ENCODE measurements at places on chromosomes 6 and 20.

- no peak for DNase-seq
Observed at GRCh38 chr20:20395903-20396568, 28.1 kb downstream of the INSM1 start.

DNA sequence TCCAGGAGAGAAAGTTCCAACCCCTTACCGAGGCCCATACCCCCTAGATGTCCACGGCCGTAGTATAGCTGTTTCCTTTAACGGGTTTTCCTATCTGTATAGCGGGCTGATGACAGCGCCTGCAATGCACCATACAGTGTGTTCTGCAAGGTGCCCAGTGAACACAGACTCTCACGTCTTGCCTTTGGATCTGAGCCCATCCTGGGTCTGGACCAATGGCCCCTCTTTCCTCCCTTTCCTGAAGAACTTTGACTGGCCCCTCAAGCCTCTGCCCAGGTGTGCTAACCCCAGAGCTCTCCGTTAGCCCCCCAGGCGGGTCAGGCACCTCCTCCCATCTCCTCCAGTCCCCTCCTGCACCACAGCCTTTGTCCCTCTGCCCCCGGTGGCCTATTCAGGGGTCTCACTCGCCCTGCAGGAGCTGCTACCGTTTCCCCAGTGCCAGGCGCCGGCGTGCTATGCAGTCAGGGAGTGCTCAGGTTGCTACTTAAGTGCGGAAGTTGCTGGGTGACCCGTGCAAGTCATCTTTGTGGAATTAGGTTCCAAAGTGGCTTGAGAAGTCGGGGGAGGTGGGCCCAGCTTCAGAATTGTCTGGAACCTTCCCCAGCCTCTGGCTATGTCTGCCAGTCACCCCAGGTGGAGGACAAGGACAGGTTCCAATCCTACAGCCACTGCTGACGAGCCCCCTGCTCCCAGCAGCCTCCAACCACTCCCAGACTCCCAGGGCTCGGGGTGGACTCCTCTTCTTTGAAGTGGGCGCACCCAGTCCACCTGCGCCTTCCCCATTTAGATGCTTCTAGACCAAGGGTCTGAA is 35.0 kb upstream of the ZBP1 start:
- DNase-seq: no peak

GRCh38 chr6:129696843-129697242 is 13.1 kb downstream of the ARHGAP18 start:
- no peak for DNase-seq

- DNase-seq: no peak
Observed at GRCh38 chr6:138442663-138443062, 38.6 kb downstream of the HEBP2 start.

DNA sequence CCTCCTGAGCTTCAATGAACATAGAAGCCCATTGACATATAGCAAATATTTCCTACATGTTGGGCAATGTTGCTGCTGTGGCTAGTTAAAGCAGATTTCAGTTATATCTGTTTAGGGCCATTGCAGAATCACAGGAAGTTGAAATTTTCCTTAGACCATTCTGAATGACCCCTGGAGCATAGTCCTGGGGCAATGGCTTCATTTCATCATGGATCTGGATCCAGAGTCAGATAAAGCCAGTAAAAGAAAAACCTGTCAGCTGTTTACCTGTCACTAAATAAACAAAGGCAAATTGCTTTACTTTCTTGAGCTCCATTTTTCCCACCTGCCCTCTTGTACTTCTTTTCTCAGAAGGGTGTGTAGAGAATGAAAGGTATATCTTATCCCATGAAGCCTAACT is 494.0 kb upstream of the MAP3K7 start:
- no peak for DNase-seq

- no peak for DNase-seq
Observed at GRCh38 chr6:7147051-7147671, 39.4 kb downstream of the RREB1 start.

DNA sequence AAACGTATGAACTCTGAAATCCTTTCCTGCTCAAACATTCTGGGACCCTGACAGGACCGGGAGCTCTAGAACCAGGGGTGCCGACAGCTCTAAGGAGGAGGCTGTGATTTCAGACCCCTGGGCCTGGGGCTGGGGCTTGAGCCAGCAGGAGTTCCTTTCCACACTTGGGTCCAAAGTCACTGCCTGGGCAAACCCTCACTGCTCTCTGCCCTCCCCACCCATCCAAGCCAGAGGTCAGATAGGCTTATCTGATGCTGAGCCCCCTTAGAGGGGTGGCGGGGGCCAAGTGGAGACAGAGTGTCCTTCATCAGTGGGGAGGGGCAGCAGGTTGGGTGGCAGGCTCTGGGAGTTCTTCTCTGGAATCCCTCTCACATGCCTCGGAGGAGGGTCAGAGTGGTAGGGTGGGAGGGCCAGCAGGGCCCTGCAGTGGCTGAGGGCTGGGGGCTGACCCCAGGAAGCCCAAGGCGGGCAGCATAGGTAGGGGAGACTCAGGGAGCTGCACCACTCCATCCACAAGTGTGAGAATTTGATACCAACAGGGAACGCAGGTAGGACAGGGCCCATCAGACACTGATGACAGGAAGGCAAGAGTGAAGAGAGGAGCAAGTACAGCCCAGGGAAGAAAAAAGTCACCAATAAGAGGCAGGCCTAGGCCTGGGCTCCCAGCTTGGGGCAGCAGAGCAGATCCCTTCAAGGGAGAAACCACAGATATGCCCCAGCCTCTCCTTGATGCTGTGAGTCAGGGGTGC is 121.0 kb downstream of the MRPL14 start:
- no peak for DNase-seq

- no peak for DNase-seq
Observed at GRCh38 chr20:48959899-48960550, 38.5 kb downstream of the ARFGEF2 start.
